ENCODE measurements at places on chromosomes 11 and 22.

GRCh38 chr11:44566952-44567875 is 1.8 kb downstream of the CD82 start:
- DNase-seq, result no peak

DNA sequence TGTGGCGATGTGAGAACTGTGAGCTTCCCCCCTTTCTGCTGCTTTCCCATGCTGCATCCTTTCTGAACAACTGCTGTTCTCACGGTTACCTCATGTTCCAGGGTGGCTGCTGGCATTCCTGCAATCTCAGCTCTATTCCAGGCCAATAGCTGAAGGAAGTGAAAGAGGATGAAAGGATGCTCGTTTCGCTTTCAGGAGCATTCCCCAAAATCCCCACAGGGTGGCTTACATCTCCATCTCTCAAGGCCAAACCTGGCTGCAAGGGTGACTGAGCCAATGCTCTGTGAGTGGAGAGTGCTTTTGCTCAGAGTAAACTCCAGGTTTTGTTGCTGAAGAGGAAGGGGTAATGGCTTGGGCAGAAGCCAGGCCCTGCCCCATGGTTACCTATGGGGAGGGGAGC is 848.2 kb downstream of the BRD1 start:
- no peak for DNase-seq

DNA sequence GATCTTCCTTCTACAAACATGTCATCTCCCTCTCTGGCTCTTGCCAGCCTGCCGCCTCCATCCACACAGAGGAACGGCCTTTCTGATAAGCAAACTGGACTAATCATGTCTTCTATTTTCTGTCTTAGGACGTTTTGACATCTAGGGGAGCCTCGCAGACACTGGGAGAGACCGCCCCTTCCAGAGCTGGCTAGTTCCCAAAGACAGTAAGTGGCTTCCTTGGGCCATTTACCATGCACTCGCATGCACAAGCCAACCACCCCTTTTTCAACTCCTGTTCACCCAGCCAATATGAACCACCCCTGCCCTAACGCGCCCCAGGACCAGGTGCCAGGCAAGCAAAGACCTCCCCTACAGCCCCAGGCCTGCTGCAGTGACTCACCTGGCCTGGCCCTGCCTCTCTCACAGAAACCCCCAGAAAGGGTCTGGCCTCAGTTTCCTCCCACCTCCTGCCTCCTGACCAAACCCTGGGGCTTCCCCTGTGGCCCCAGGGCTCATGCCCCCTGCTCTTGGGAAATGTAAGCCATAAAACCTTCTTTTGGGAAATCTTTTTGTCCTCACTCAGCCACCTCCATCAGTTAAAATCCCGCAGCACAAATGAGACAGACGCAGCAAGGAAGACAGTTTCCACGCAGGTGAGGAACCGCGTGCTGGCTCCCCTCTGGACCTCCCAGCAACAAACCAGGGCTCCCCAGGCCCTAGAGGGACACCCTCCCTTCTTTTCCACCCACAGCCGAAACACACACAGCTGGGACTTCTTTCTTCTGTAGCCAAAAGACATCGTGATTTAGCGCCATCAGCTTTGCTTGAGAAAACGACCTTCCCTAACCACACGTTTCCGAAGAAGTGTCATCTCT is 38.5 kb downstream of the SHANK2 start:
- peak; percentile 45 for DNase-seq

DNA sequence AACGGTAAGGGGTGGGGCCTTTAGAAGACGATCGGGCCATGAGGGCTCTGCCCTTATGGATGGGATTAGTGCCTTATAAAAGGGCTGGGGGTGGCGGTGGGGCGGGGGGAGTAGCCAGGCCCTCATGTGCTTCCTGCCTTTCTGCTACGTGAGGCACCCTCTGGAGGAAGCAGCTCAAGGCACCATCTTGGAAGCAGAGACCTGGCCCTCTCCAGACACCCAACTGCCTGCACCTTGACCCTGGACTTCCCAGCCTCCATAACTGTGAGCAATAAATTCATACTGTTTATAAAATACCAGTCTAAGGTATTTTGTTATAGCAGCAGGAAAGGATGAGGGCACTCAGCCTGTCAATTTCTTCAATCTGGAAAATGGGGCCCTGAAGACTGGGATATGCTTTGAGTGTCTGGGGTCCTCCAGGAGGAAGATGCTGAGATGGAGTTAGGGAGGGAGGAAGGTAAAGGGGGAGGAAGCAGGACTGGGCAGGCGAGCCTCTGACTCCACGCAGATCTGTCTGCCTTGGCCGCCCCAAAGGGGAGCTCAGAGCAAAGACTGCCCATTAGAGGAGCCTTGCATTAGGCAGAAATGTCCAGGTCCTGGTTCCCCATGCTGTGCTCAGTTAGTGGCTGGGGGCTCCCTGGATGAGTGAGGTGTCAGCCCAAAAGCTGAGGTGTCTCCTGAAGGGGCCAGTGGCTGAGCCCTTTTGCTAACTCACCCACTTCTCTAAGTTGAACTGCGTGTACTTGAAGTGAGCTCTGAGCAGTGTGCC is 5.3 kb downstream of the CABP2 start:
- no peak for DNase-seq

DNA sequence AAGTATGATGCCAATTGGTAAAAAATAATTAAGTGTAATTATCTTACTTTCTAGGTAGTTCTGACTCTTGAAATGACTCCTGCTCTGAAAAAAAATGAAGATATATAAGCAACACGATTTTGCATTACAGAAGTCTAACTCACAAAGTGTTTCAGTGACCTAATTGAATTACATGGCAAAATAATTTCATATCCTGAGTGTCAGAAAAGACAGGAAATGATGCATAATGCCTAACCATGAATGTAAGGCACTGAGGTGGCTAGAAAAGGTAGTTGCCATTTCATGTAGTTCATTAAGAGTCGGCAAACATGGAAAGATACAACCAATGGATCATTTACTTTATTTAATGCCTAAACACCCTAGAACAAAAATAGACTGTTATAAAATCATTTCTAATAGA is 113.5 kb downstream of the GUCY1A2 start:
- no peak for DNase-seq

DNA sequence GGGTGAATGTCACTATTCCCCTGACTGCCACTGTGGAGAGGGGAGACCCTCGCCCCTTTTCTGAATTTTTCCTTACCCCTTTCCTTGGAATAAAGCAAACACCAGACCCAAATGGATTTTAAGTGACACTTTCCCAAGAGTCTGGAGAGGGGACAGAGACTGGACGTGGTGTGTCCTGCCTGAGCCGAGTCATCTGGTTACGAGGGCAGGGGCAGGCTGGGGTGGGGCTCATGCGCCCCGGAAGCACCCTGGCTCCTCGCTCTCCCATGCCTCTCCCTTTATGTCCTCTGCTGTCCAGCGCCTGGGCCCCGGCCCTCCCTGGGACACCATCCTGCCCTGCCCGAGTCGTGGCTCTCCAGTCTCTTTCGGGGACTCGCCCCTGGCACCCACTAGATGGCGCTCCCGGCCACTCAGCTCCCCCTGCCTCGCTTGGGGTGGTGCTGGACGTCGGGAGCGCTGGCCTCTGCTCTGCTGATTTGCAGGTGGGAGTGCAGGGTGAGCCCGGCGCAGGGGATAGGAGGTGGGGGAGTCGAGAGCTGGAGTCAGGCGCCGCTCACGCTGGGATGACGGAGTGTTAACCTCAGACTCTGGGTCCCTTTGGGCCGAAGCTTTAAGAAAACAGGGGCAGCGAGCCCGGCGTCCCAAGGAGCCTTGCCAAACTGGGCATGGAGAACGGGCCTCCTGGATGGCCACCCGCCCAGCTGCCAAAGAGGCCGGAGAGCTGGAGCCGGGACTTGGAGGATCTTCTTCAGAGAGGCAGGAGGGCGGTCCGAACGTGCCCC is 89.8 kb downstream of the RPS6KA4 start:
- DNase-seq, result peak; percentile 81

DNA sequence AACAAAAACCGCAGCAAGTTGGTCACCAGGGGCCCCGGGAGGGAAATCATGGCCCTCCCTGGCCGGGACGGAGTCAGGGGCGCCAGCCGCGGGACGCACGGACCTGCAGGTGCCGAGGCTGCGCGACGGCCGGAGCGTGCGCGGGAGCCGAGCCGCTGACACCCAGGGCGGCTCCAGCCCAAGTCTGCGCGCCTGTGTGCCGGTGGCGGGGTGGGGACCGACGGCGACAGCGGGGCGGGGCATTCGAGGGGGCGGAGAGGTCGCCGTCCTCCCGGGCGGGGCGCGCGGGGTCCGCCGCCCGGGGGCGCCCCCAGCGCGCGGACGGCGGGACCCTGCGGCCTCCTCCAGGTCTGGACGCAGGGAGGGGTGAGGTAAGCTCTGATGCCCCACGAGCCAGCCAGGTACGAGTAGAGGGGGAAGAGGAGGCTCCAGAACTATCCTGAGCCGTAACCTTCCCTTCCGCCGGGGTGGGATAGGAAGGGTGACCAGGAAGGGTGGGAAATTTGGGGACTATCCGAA is at the start of gene ESAM:
Gene ESAM (minus strand): TSS at position 186 of the 519 bp plus-strand sequence. CDS start 136 bp downstream, at position 50.
- DNase-seq, result peak; percentile 86

- DNase-seq, result peak; percentile 77
These were observed 36.9 kb upstream of the CLPB start for GRCh38 chr11:72471005-72471898.

- no peak for DNase-seq
These were observed 11.7 kb downstream of the NRXN2 start for GRCh38 chr11:64711138-64711955.

- DNase-seq, result no peak
These were observed 6.7 kb downstream of the NECTIN1 start for GRCh38 chr11:119722281-119722794.

- DNase-seq, result no peak
These were observed 66.7 kb upstream of the MYEOV start for GRCh38 chr11:69227271-69227670.

GRCh38 chr11:62394825-62395538 is 23.9 kb upstream of the SCGB1A1 start:
- peak; percentile 92 for DNase-seq

DNA sequence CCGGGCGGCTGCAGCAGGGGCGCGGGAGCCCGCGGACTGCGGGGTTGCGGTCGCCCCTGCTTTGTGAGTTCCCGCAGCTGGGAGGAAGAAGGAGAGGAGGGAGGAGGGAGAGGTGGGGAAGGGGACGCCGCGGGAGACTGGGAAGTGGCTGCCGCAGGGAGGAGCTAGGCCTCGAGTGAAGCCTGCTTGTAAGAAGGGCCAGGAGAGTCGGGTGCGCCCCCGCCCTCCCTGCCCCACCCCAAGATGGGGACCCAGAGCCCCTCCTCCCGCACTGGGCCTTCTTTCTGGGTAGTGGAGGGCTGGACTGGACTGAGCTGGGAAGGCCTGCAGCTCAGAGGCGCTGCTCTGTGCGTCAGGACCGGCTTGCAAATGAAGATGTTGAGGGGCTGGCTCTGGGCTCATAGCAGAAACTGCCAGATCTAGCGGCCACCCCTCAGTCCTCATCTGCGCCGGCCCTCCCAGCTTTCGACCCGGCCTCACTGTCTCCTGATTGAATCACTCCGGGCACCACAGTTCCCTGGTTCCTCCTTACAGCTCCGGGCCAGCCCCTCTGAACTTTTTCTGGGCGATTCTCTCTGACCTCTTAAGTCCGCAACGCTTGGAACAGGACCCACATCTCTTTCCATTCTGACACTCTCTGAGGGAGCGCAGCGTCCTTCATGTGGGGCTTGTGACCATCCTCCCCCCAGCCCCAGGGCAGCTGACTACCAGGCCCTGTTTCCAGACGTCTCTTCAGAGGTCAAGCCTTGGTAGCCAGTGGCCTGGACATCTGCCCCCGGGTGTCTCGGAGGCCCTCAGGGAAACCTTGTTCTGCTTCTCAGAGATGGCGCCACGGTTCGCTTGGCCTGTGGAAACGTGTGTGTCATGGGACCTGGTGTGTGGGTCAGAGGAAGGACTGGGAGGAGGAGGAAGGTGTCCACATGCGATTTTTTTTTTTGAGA is 21.9 kb downstream of the SERPINH1 start:
- peak; percentile 75 for DNase-seq

DNA sequence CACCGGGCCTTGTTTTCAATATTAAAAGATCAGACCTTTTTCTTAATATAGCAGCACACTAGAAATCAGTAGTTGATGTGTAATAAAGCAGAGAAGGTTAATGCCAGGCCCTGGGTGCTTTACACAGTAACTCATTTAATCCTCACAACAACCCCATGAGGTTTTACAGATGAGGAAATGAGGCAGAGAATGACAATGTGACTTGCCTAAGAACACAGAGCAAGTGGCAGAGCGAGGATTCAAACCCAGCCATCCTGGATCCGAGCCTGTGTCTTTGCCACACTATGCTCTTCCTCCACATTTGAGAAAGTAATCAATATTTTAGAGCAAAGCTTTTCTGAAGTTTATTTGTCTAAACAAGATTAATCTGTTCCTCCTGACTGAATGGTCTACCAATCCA is 7.2 kb downstream of the JAML start:
- DNase-seq, result no peak

DNA sequence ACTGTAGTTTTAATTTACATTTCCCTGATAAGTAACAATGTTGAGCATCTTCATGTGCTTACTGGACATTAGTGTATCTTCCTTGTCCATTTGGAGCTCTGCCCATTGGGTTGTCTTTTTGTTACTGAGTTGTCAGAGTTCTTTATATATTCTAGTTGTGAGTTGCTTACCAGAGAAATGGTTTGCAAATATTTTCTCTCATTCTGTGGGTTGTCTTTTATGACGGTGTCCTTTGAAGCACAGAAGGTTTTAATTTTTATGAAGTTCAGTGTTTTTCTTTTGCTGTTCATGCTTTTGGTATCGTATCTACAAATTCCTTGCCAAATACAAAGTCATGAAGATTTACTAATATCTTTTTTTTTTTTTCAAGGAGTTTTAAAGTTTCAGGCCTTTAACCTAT is 42.4 kb downstream of the ZBTB44 start:
- DNase-seq, result no peak

DNA sequence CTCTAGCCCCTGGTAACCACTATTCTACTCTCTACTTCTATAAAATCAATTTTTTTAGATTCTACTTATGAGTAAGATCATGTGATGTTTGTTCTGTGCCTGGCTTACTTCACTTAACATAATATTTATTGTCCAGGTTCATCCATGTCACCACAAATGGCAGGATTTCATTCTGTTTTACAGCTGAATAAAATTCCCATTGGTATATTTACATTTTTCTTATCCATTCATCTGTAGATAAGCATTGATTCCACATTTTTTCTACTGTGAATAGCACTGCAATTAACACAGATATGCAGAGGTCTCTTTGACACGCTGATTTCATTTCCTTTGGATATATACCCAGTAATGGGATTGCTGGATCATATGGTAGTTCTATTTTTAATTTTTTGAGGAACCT is 15.8 kb downstream of the SLC25A17 start:
- DNase-seq, result no peak

DNA sequence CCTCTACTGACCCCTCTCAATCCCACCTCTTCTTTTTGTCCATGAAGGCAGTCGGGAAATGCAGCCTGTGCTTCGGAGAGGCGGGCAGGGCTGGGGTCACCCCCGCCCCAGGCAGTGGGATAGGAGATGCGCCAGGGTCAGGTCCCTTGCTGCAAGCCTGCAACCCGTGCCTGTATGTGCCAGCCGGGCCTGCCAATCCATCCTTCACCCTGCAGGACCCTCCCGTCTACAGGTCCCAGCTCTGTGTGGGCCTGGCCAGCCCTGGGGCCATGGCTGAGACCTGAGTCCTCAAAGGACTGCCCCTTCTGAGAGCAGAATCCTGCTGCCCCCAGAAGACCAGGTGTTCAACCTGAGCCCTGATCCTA is 10.9 kb downstream of the ASCL2 start:
- peak; percentile 44 for DNase-seq

GRCh38 chr22:20968281-20968977 is 1.4 kb downstream of the AIFM3 start:
- DNase-seq, result no peak

GRCh38 chr11:129795089-129795488 is 20.6 kb upstream of the TMEM45B start:
- DNase-seq, result no peak

GRCh38 chr11:32456864-32457263 is 21.5 kb upstream of the WT1 start:
- no peak for DNase-seq

GRCh38 chr11:116145187-116145865 is 627.5 kb downstream of the BUD13 start:
- no peak for DNase-seq

All from tibial artery (tissue), 4 donors.